Endodermal cell (in vitro differentiated cells): ENCODE measurements at places on chromosomes 7 and 10. TPM values are rescaled to one million over a fixed set of nuclear protein-coding genes. Genes with fewer than 3 reads are reported as not detected.
A peak's percentile ranks its signal among the peaks of the same experiment; 100 is the strongest.

Gene GPR15LG
- total RNA-seq = not detected in 2 replicates

Gene CYP2C19
- not detected in 3 replicates for total RNA-seq

Gene SPAG6
- total RNA-seq = 1.8 to 2.1 TPM (median 1.9 TPM) in 3 replicates

Gene ERVW-1
- 1.1 to 3.1 TPM (median 1.6 TPM) in 3 replicates for total RNA-seq

Gene PTN
- 5.6 to 7.1 TPM (median 6.6 TPM) in 3 replicates for total RNA-seq

- DNase-seq = no peak
Measured at GRCh38 chr10:7311218-7311849, 99.5 kb downstream of the SFMBT2 start.

GRCh38 chr10:5545778-5546710 is 21.3 kb downstream of the CALML3 start:
- peak; percentile 39 for DNase-seq

GRCh38 chr7:104160375-104160774 is 47.4 kb downstream of the ORC5 start:
- no peak for DNase-seq

DNA sequence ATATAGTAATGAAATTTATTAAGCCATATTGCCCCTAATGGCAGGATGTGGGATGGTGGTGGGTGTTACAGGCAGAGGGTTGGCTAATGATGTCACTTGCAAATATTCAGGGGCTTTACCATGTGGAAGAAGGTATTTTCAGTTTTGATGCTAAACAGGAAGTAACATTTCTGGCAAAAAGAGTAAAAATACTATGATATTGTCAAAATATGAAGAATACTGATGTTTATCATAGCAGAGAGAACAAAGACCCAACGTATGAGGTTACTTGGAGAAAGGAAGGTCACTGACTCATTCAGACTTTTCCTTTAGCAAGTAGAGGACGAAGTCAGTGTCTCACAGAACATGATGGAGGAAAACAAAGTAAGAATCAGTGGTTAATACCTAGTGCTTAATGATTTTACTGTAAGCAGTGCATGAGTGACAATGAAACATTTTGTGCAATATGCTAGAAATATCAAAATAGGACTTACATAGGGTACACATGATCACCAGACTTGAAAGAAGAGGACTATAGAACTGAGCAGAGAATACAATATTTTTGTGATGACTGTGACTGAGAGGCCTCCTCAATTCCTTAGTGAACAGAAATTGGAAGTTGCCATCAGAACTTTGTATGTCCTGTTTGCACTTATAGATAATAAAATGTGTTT is 89.7 kb upstream of the STEAP4 start:
- no peak for DNase-seq

DNA sequence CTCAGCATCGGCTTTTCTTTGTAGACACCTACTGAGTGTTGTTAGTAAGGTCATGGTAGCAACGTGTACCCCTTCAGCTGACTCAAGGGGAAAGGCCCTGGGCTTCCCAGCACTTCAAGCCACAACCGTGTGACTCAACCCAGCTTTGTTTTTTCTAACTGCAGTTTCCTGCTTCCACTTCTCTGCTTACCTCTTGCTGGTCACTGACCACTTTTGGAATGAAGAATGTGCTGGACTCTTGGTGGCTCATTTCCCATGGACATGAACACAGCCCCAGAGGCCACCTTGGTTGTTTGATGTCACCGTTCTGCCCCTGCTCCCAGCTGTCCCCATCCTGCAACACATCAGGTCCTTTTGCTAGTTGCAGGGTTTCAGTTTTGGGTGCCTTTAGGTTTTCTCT is 69.5 kb upstream of the ZNF438 start:
- no peak for DNase-seq

- no peak for DNase-seq
Measured at GRCh38 chr10:70284542-70285475, 1.0 kb upstream of the NPFFR1 start.

- no peak for DNase-seq
Measured at GRCh38 chr7:43594020-43594419, 11.1 kb downstream of the STK17A start.

DNA sequence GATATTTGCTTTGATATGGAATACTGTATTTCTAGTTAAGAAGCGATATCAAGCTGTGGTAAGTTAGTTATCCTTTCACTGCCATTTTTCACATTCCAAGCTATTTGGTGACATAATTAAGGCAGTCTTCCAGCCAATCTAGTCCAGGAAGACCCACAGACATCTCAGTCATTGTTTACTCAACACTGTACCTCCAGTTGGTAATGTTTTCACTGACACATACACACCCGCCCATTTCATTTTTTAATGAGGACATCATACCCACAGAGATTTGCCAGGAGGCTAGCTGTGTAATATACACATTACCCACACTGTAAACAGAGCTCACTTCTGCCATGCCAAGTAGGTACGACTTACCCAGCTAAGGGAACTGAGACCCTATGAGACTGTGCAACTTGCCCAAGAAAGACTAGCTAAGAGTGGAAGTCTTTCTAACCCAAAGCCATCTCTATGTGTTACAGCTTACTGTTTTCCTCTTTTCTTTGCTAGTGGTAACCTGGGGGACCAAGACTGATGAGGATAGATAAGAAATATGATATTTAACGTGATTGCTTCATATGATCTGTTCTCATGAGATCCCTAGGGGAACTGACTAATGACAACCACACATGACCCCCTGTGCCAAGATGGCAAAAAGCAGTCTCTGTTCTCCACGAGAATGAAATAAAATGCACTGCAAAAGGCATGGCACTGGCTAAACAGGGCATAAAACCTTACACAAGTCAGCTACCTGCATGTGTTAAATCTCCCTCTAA is 179.0 kb downstream of the DGKI start:
- no peak for DNase-seq

GRCh38 chr10:71538608-71539260 is 142.0 kb downstream of the CDH23 start:
- DNase-seq = no peak
